AML-193 (cell line): ENCODE measurements at places on chromosomes 6 and 20.
A peak's percentile ranks its signal among the peaks of the same experiment; 100 is the strongest.

DNA sequence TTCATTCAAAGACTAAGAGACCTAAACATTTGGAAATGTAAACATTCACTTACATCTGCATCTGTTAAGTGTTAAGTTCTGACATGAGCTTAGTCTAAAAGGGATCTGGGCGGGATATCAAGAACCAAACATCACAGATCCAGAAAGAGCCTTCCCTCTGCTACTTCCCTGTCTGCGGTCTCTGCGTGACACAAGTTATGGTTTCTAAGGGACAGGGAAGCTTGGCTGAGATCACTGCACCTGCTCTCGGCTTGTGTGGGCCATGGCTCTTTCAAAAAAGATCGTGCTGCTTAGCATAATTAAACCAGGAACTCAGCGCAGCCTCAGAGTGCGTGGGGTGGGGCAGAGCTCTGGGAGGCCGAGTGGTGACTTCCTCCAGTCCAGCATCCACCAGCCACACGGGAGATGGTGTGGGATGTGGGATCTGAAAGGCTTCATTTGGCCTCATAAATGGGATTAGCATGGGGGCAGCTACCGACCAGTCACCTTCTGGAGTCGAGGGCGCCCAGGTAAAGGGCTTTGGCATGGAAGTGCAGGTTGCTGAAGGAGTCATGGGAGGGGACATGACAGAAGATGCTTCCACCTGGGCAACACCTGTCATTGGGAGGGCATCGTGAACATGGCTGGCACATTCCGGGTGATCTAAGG lies 16.7 kb upstream of the RAMACL start:
- DNase-seq, result no peak

DNA sequence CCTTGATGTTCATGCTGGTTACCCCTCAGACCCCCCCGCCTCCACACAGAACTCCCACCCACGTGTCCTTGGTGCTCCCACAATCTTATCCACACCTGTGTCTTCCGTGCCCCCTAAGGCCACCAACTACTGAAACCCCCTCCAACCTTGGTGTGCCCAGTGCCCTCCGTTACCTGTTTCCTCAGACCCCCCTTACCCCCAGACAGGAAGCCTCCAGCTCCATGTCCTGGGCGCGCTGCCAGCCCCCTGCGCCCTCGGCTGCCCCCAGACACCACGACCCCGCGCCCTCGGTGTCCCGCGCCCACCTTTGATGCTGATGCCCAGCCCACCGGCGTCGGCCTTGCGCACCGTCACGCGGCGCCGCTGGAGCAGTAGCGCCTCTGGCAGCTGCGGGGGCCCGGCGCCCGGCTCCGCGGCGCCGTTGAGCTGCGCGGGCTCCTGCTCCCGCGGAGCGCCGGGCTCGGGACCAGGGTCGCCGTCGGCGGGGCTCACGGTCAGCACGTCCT lies 504 bp downstream of the SNTA1 start:
- DNase-seq, result no peak

GRCh38 chr6:88474720-88475119 lies 308.6 kb upstream of the CNR1 start:
- DNase-seq, result no peak

DNA sequence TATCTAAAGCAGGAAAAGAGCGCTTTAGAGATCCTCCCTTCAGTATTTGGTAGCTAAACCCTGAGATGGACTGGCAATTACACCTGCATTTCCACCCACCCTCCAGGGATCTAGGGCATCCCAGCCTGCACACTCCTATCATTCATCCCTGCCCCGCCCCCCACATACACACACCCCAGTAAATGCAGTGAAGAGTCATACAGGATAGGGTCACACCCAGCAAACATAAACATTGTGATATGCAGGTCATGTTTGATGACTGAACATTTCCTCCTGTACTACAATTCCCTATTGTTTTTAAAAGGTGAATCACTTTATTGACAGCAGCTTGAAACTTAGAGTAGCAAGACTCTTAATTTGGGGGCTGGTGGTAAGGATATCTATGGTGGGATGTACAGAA lies 112.9 kb downstream of the FOXO3 start:
- no peak for DNase-seq

DNA sequence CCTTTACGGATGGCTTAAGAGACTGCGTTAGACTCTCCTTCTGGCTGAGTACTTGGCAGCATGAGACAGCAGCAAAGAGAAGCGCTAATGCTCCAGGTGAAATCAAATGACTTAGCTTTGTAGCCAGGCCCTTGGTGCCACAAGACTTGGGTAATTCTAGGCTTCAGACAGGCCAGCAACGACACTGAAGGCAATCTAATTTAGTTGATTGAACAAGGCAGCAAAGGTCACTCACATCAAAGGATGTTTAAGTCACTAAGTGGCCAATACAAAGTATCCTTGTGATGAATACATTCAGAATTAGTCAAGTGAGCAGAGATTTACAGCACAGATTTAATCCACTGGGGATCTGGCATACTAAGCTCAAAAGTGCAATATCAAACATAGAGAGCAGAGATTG lies 113.2 kb downstream of the FAM83B start:
- no peak for DNase-seq

- DNase-seq, result no peak
Measured at GRCh38 chr6:124967444-124967843, 5.2 kb downstream of the RNF217 start.

DNA sequence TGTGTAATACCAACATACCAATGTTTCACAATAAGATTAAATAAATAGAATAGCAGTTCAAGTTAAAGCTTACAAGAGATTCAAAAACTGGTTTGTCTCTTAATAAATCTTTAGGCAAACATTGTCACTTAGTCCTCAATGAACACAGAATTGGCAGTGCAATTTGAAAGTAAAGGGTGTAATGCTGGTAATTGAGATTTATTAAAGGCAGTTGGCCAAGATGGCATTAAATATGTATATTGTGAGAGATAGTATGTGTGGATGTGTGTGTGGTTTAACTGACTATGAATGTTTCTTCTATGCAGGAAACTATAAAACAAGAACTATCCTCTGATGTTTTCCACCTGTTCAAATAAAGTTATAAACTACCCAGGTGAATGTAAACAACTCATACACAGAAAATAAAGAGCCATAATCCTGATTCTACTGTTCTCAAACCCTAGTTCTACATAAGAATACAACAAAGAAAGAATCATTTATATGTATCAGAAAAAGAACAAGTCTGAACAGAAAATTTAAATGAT lies 267.9 kb upstream of the PTCHD4 start:
- no peak for DNase-seq

DNA sequence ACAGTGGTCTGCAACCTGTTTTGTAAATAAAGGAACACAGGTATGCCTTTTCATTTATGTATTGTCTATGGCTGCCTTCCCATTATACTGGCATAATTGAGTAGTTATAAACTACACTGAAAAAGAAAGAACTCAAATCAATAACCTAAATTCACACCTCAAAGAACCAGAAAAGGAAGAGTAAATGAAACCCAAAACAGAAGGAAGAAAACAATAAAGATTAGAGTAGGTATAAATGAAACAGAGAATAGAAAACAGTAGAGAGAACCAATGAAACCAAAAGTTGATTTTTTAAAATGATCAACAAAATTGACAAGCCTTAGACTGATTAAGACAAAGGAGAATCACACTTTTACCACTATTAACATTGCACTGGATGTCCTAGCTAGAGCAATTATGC lies 34.7 kb downstream of the FAM184A start:
- no peak for DNase-seq

DNA sequence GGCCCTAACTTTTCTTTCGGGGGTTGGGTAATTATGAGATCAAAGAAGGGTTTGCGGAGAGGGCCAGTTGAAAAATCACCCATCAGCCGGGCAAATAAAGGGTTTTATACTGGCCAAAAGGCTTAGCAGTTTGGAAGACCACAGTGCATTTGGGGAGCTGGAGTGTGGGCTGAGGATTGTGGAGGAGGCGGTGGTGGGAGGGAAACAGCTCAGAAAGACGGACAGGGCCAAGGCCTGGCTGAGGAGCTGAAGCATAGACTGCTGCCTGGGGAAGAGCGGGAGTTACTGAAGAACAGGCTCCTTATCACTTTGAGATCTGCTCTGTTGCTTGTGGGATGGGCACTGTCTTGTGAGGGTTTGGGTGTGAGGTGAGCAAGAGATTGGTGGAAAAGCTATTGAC lies 144.2 kb downstream of the CARMIL1 start:
- DNase-seq, result no peak

GRCh38 chr6:163806755-163807499 lies 392.4 kb downstream of the QKI start:
- DNase-seq, result no peak

DNA sequence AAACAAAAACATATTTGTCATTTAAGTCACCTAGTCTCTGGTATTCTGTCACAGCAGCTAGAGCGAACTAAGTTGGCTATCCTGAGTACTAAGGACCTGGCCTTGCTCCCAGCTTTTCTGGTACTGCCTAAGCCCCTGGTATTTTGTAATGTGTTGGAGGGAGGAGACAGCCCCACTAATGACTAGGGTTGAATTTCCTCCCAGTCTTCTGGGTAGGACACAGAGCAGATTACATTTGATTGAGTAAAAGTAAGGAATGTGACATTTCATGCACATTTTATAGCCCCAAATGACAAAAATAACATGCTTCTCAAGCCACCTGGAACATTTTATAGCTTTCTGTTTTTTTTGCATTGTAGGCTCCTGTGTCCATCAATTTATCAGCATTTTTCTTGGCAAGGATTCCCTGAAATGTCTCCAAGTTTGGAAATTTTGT lies 47.9 kb upstream of the DDR1 start:
- DNase-seq, result no peak

DNA sequence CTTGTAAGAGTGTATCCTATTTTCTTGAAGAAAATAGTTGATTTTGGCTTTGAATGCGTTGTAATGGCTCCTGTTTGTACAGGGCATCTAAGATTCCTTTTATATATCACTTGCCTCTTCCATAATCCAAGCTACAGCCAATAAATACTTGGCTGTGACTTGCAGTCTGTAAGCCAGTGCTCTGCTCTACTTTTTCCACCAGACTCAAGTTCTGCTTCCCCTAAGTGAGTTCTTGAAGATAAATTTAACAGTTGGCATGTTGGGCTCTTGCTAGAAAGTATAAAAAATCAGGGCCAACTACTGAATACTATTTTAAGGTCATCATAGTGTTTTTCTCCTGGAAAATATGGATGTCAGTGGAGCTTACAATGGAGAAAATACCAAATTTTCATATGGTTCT lies 36.5 kb upstream of the SCGN start:
- no peak for DNase-seq

DNA sequence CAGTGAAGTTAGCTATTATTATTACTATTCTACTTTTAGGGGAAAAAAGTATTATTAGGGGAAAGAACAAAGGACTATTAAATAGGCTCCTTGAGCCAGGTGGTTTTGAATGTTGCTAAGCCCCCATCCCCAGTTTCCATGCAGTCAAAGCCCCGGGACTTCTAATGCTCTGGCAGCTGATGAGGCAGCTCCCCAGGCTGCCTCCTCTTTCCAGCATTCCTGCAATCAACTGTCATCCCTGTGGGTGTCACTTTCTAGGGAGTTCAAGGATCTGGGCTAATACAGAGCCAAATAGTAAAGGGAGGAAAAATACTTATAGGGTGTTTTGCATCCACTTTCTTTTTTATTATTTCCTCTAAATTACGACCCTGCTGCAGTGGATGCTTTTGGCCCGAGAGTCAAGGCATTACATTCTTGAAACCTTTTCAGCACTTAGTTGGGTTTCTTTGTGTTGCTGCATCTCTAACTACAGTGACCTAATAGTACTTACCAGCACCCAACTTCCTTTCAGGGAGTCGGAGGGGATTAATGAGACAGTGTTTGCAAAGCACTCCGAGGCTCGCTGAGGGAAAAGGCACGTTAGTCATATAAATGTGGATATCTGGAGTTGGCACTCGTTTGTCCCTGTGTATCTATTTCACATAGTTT lies 303.9 kb upstream of the MAP3K7 start:
- no peak for DNase-seq

GRCh38 chr6:13831615-13832014 lies 17.3 kb upstream of the MCUR1 start:
- DNase-seq, result no peak

DNA sequence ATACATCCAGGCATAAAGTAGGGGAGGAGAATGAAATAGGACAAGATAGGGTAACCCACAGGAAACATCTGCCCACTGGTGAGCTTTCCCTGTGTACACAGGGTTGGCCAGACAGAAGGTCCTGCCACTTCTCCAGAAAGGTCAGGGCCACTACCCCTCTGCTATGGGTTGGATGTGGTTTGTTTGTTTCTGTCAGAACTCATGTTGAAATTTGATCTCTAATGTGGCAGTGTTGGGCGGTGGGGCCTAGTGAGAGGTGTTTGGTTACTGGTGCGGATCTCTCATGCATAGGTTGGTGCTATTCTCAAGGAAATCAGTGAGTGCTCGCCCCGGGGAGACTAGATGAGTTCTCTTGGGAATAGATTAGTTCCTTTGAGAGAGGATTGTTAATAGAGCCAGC lies 15.6 kb upstream of the MAS1 start:
- no peak for DNase-seq

DNA sequence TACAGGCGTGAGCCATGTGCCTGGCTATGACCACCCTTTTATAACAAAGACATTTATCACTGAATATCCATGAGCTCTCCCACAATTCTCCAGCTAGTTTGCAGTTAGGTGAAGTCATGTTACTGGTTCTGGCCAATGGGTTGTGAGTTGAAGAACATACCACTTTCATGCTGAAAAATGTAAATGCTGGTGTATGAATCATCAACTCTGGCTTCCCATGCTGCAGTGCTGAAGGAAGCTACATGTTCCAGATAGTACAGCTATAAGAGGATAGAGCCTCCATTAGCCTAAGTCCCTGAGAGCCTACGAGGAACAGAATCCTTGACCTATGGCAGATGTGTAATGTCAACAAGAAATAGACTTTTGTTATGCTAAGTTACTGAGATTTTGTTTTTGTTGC lies 180.4 kb downstream of the BTBD9 start:
- no peak for DNase-seq

DNA sequence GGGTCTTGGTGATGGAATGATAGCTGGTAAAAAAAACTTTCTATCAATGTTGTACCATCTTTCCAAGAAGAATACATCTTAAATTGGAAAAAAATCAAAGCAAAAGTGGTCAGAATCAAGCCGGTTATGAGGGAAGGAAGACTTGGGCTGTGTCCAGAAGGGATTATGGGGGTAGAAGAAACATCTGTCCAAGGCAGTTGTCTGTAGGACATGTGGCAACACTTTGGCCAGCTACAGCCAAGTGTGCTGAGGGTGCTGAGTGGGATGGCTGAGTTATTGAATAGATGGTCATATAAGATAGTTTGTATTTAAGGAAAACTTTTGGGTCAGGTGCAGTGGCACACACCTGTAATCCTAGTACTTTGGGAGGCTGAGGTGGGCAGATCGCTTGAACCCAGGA lies 38.4 kb downstream of the INSM1 start:
- DNase-seq, result no peak

- peak; percentile 47 for DNase-seq
Measured at GRCh38 chr20:9458138-9458796, 56.1 kb upstream of the LAMP5 start.

DNA sequence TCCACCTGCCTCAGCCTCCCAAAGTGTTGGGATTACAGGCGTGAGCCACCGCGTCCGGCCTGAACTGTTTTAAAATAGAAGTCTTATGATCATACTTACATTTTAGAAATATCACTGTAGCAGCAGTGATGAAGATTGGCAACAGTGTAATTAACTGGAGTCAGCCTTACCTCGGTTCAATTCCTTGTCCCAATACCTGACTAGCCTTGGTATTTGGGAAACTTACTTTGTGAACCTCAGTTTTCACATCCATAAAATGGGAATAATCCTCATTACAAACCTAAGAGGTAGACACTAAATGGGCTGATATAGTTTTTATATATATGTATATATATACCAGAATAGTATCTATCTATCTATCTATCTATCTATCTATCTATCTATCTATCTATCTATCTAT lies 19.3 kb downstream of the PHF20 start:
- no peak for DNase-seq
